SW480 (cell line): ENCODE measurements at places on chromosomes 7 and 10.

DNA sequence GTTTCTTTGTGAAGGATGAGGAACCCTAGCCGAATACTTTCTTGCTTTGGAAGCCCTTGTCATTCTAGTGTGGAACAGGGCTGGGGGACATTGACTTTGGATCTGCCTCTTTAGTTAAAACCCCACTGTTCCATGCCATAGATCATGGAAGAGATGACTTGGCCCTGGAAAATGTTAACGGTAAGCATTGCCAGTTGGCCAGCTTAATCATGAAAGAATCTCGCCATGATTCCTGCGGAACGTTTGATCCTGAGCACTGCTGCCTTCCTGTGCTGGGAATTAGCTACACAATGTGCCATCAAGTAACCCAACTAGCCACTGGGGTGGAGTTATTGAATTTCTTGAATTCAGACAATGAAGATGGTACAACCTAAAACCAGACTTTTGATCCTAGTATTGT is 177.6 kb upstream of the FZD8 start:
- no peak for DNase-seq

DNA sequence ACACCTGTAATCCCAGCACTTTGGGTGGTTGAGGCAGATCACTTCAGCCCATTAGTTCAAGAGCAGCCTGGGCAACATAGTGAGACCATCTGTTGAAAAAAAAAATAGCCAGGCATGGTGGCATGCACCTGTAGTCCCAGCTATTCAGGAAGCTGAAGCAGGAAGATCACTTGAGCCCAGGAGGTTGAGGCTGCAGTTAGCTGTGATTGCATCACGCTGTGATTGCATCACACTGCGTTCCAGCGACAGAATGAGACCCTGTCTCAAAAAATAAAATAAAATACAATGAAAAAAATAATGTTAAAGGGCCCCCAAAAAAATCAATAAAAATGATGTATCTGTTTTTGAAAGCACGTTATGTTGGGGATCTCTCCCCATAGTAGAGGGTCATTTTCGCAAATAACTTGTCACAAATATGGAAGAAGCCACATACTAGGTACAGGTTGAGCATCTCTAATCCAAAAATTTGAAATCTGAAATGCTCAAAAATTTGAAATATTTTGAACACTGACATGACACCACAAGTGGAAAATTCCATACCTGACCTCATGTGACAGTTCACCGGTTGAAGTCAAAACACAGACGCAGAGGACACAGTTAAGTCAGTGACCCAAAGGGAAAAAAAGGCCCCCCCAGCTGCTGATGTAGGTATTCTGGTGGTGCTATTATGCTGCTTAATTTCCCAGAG is 9.5 kb downstream of the CISD1 start:
- no peak for DNase-seq

- DNase-seq = no peak
Measured at GRCh38 chr7:46080595-46081159, 159.6 kb upstream of the IGFBP3 start.

GRCh38 chr7:158410720-158411119 is 176.9 kb downstream of the PTPRN2 start:
- no peak for DNase-seq

GRCh38 chr10:75655791-75656451 is 224.5 kb downstream of the LRMDA start:
- no peak for DNase-seq

DNA sequence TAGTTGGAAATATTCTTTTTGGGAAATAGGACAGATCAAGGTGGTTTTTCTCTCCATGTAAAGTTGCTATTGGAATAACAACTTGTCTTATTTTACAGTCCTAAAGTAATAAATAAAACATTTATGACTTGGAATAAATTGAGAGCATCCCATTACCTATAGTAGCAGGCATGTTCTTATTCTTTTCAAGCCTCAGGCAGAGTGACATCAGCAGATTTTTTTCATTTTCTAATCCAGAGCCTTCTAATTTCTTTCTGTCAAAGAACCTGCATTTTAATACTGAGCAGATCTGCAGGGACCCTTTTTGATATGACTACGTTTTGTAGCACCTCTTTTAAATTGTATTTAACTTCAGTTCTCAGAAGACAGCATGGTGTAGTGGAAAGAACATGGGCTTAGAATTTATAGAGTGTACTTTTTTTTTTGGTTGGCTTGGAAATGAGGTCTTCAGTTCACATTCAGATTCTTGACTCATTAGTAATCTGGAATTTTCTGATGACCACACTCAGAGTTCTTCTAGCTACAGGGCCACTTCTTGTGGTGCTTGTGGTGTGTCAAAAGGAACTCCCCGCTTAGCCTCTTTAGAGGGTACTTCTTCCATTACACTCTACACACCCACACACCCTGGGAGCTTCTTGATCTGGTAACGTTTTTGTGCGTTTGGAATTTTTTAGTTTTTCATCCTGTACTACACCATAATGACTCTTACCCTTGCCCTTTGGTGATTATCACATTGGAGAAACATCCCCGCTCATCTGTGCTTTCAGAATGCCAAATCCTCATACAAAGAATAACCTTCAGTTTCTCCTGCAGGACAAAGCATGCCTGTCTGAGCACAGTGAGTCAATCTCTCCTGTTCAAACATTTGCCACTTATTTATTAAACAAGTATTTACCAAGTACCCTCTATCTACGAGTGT is 34.6 kb downstream of the AGK start:
- DNase-seq = peak; percentile 37

DNA sequence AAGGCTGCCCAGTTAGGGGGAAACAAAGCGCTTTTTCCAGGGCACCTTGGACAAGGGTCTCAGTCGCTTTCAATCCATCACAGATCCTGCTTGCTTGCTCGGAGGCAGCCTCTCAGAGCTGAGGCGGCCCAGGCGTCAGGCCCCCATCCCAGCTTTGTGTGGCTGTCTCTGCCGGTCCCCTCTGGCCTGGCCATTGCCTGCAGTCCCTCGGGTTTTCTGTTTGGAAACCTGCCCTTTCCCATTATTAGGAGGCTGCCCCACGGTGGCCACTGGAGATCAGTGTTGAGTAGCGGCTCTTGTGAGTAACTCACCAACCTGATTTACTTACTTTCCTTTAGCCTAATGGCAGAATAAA is 216.1 kb downstream of the GLRX3 start:
- no peak for DNase-seq

DNA sequence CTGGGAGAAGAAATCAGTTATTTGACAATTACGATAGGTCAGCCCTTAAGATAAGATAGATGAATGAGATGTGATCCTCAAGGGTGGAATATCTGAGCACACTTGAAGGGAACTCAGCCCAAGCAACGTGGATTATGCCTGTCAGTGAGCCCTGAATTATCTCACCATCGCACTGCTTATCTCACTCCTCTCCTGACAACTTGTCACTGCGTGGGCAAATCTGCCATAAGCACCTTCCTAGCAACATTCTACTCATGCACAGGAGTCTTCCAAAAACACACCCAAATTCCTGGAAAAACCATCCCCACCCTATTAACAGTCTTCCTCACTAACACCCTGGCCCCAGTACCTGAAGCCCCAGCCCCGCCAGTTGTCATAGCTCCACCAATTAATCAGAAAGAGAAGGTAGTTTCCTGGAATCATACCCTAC is 46.5 kb upstream of the IL6 start:
- DNase-seq = no peak

- no peak for DNase-seq
Measured at GRCh38 chr10:29057822-29058331, 231.0 kb upstream of the LYZL1 start.

GRCh38 chr7:74207586-74207985 is 2.2 kb upstream of the LAT2 start:
- DNase-seq = no peak

- no peak for DNase-seq
Measured at GRCh38 chr7:99371376-99371920, 3.1 kb upstream of the ARPC1B start.

DNA sequence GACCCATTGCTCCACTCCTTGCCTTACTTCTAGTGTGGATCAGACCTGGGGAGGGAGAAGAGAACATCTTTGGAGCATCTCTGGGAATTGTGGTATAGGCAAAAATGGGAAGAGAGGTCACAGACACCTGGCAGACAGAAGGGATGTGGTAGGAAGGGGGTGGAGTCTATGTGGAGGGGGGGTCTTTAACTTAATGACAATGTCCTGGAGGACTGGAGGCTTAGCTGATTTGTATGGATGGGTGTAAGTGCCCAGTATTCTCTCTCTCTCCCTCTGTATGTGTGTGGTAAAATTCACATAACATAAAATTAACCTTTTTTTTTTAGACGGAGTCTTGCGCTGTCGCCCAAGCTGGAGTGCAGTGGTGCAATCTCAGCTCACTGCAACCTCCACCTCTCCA is 3.1 kb upstream of the LDB1 start:
- no peak for DNase-seq

DNA sequence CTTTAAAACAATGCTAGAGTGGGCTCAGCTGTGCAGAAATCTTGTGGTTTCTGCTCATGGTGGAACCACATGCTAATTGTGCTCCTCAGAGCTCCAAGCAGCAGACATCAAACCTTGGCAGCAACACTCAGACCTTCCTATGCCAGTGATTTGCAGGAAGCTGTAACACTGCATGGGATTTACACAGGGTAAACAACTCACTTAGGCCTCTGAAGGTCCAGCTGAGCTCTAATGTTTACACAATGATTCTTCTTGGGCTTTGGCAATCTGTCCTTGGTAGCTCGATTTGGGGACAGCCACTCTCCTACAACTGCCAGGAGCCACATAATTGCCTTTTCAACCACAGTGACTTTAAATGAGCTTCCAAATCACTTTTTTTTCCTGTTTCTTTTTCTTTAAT is 97.7 kb upstream of the PDLIM1 start:
- DNase-seq = no peak
